ENCODE measurements at places on chromosomes 7 and 10.

DNA sequence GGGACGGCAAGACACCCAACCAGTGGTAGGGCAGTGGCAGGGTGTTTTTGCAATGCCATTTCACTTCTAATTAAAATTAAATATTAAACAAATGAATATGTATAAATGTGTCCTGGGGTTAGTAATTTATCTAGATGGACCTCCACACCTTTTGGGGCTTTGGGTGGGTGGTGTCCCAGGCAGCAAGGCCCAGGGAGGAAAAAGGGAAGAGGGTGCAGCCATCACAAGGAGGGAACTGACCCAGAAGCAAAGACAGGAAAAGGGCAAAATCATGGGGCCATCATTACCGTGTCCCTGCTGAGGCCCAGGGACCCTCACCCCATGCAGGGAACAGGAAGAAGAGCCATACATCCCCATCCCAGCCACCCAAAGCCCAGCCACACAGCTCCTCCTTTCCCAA is 204.6 kb downstream of the GRID1 start:
- no peak for DNase-seq

DNA sequence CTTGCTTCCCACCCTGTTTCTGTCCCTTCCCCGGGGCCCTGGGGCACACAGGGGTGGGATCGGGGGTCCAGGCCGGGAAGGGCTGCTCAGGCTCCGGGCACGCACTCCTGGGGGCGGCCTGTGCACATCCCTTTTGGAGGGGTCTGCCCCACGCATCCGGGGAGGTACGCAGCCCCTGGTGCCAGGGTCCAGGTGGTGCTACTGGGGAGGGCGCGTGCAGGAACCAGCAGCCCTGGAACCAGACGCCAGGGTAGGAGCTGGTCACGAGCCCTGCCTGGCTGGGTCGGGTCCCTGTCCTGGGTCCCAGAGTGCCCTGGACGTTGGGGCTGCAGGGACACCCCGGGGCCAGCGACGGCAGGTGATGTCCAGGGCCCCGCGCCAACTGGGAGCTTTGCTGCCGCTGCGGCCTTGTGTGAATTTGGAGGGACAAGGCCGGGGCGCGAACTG is 53.4 kb downstream of the GLRX3 start:
- DNase-seq, result no peak

DNA sequence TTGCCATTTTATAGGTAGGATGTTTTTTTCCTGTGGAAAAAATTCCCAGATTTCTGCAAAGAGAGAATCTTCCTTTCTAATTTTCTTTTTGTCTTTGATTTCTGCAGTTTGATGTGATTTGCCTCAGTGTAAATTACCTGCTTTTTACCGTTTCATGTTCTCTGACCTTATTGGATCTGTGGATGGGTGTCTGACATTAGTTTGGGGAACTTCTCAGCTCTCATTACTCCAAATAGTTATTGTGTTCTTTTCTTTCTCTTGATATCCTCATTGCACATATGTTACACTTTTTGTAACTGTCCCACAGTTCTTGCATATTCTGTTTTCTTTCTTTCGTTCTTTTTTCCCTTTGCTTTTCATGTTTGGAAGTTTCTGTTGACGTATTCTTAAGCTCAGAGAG is 28.5 kb downstream of the NACAD start:
- no peak for DNase-seq

- DNase-seq, result no peak
Measured at GRCh38 chr10:22486431-22486830, 141.1 kb downstream of the SPAG6 start.

GRCh38 chr7:110964775-110965174 is 126.2 kb upstream of the LRRN3 start:
- no peak for DNase-seq

DNA sequence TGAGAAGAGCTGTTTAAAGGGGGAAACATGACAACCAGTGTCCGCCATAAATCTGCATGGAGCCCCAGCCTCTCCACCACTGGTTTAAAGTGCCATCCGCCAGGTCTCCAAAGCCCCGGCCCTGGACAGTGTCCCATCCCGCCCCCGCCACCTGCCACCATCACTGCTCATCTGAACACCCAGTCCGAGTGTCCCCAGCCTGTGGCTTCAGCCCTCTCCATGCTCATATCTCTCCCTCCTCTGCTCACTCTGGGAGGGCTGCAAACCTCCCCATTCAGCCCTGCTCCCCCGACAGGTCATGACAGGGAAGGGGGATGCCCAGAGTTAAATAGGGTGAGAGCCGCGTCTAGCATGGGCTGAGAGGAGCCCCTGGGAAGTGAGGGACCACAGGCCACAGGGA is 266.2 kb downstream of the DNAJB6 start:
- DNase-seq, result no peak

- DNase-seq, result no peak
Measured at GRCh38 chr7:149385195-149385950, 75.5 kb downstream of the ZNF777 start.

GRCh38 chr7:93972029-93972725 is 32.0 kb downstream of the BET1 start:
- DNase-seq, result no peak

GRCh38 chr7:157979636-157980340 is 607.8 kb downstream of the PTPRN2 start:
- no peak for DNase-seq

GRCh38 chr7:214410-215212 is 22.2 kb downstream of the FAM20C start:
- DNase-seq, result no peak

DNA sequence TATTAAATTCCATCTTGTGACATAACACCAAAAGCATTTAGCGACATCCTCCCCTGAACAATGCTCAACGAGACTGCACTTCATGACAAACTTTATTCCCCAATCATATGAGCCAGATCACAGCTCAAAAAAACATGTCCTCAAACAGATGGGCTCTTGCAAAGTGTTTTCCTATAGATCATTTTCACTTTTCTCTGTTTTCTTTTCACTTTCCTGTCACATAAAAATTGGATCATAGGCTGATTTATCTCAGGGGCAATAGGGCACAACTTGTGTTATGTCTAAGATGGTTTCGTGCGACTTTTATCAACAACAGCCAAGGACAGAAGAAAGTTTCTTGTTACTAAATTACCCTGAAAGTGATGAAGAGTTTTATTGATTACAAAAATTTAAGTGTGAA is 206.1 kb downstream of the WDR11 start:
- DNase-seq, result no peak

GRCh38 chr10:69936091-69936490 is 116.6 kb upstream of the MACROH2A2 start:
- no peak for DNase-seq

GRCh38 chr10:104349623-104350126 is 4.0 kb upstream of the CFAP58 start:
- no peak for DNase-seq

DNA sequence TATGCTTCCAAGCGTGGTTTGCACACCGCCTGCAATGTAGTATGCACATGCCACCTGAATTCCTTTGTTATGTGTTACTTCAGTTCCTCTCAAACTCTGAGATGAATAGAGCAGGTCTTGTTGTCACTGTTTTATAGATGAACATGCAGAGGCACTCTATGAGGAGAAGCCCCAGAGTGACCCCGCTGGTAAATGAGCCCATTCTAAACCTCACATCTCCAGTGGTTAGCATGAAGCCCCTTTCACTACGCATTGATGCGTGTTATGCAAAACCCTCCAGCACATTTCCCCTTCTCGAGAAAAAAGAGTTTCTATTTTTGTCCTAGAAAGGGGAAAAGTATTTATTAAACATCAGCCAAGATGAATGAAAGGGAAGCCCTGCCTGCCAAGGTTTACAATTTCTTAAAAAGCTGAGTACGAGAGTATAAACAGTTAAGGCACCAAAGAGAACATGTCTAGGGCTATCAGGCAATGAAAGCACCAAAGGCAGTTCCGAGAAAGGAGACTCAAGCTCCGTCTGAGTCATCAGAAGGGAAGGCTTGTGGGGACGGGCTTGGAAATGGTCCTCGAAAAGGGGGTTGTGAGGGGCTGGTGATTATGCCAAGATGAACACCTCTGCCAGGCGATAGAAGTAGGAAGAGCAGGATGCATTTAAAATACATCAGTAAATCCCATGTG is 58.7 kb upstream of the PFKP start:
- no peak for DNase-seq

- DNase-seq, result no peak
Measured at GRCh38 chr7:138658889-138659288, 42.3 kb downstream of the SVOPL start.

DNA sequence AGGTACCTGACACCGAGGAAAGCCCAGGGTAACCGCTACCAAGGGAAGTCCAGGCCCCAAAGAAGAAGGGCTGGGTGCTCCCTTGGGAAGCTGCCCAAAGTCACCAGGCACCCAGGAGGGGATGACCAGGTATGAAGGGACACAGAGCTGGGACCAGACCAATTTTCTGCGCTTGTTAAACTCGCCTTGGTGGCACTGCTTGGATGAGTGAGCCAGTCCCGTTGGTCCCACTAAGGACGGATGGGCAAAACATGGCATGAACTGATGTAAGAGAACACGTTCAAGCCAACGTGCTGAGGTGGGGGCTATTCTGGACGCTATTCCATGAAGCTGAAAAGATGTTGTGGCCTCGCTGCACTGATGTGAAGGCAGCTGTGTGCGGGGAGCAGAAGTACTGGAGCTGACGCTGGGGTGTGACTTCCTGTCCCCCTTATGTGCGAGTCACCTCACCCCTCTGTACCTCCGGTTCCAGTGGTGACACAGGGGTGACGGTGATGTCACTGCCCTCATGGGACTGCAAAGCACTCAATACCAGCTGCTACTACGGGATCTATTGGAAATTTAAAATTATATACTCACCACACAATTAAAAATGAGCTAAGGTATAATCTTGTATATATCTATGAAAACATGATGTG is 73.6 kb downstream of the COBL start:
- DNase-seq, result no peak

- DNase-seq, result no peak
Measured at GRCh38 chr10:78650122-78650521, 418.6 kb upstream of the ZMIZ1 start.

GRCh38 chr10:97483921-97484320 is 14.3 kb downstream of the MMS19 start:
- DNase-seq, result no peak

DNA sequence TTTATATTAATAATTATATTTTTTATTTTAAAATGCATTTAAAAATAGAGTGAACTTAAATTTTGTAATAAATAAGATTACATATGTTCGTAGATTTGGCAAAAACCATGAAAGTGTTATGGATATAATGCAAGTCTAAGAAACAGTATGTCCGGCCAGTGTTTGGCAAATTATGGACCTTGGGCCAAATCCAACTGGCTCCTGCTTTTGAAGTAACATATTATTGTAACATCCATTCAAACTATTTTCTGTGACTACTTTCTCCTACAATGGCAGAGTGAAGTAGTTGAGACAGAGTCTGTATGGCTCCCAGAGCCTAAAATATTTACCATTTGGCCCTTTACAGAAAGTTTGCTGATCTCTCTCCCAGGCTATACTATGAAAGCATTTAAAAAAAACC is 38.9 kb downstream of the TMEM229A start:
- DNase-seq, result no peak

DNA sequence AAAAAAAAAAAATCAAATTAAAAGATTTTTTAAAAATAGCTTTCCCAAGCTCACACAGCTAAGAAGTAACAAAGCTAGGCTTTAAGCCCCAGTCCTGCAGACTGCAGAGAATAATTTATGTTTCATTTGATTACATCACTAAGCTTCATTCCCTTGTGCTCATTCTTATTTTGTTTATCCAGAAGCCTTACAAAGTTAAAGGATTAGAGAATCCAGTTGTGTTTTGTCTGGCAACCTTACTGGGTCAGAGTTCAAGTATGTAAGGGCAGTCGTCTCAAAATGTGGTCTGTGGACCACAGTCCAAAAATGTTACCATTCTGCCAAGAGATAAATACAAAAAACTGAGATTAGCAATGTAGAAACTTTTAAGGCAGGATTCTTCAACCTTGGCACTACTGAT is 32.1 kb upstream of the EZH2 start:
- no peak for DNase-seq

- DNase-seq, result no peak
Measured at GRCh38 chr7:128008744-128009143, 22.5 kb downstream of the LRRC4 start.
